ENCODE measurements at places on chromosomes 3 and 15.

GRCh38 chr3:42376344-42376798 lies 34.0 kb downstream of the LYZL4 start:
- DNase-seq, result no peak

GRCh38 chr15:58731756-58732535 lies 17.6 kb downstream of the ADAM10 start:
- DNase-seq, result no peak

- no peak for DNase-seq
These were observed 121.1 kb downstream of the MEX3B start for GRCh38 chr15:81924729-81925128.

- no peak for DNase-seq
These were observed 157.8 kb downstream of the TIGIT start for GRCh38 chr3:114451561-114452018.

DNA sequence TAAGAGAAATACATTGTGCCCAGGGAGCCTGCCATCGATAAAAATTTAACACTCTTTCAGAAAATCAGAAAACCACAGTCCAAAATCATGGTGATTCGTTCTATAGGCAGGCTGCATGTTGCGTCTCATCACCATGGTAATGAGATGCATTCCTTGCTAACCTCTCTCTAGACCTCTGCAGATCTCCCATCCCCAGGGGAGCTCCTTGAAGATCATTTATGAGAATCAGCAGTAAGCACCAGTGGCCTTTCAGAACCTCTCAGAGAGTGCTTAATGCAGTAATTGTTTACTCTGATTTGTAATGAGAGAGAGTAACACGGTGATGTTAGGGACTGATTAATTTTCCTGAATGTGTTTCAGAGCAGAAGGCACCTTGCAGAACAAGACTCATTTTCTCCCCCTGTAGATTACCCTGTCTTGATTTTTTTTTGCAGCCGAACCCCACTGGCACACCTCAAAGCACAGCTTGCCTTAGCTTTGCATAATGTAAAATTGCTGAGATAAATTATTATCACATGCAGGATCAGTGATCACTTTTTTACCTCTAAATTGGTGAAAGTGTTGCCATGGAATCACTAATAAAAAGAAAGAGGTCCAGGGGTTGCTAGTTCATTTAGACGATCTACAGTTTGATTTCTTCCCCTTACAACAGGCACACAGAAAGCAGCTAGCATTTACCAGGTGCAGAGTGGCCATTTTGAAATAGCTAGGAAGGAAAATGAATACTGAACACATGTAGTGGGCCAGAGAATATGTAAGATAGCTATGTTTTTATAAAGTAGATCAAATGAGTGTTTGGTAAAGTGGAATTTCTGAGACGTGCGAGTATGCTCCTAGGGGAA lies 98.9 kb upstream of the CHL1 start:
- no peak for DNase-seq

DNA sequence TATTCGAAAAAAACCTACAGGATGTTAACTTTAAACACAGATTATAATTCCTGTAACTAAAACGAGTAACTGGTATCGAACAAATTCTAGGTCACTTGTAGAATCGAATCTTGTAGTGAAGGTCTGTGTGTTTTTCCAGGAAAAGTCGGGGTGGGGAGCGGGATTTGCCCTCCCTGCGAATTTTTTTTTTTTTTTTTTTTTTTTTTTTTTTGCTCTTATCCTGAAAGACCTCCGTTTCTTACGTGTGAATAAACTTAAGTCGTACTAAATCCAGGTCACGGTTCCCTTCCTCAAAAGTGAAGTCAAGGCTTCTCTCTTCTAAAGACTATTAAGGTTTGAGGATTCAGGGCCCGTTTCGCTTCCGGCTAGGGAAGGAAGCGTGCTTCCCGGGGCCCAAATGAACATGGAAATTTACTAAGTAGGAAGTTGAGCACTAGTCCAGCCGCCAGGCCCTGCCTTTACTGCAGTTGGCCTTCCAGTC lies 770 bp downstream of the TBC1D5 start:
- no peak for DNase-seq

DNA sequence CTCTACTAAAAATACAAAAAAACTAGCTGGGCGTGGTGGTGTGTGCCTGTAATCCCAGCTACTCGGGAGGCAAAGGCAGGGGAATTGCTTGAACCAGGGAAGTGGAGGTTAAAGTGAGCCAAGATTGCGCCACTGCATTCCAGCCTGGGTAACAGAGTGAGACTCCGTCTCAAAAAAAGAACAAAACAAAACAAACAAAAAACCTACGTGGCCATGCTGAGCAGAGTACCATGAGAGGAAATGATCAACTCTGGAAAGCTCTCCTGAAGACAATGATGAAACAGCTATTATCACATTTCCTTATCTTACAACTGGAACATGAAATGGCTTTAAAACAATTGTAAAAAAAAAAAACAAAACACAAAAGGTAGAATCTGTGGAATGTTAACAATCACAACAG lies 75.2 kb downstream of the CHSY1 start:
- no peak for DNase-seq

DNA sequence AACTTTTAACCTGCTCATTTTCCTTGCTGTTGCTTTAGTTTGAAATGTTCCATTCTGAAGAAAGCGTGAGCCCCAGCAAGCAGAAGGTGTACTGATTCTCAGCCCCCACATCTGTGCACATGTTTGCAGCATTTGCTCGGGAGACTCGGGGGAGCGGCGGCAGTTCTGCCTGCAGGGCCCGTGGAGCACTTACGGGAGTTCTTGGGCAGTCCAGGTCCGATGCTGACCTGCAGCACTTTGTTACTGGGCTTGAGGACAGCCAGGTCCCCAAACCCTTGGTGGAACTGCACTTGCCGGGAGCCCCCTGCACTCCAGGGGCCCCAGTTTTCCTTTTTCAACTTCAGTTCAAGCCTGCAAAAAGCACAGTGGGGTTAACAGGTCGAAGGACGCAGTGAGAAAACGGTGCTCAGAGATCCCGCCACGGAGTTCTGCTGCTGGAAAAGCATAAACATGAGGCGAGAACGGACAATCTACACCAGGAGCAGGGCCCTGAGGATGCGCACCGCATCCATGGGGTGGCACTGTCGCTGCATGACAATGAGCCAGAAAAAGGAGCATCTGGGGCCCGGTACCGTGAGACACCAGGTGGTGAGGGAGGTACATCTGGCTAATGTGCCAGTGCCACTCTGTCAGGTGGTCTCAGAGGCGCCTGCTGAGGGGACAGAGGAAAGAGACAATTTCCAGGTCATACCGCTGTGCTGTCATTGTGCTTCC lies 45.6 kb upstream of the LDHAL6B start:
- no peak for DNase-seq

DNA sequence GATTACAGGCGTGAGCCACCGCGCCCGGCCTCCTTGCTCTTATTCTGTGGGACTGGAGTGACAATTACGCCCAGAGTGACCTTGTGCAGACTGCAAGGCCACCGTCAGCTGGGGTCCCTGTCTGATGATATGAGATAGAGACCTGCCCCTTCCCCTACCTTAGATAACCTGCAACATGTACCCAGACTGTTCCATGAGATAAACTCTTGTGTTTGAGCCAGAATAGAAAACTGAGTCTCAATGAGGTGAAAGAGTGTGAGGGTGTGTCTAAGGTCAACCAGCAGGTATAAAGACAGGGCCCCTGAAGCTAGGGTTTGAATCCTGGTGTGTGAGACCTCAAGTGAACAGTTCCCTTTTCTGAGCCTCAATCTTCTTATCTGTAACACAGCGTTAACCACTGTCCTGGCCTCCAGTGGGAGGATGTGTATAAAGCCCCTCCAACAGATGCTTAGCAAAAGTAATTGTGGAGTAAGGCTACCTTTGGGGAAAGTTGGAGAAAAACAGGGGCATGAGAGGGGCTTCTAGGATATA lies 6.0 kb downstream of the TADA3 start:
- DNase-seq, result no peak

- DNase-seq, result no peak
These were observed 23.6 kb upstream of the C3orf22 start for GRCh38 chr3:126582311-126582710.

- no peak for DNase-seq
These were observed 274.8 kb upstream of the CNTN4 start for GRCh38 chr3:1823867-1824266.

DNA sequence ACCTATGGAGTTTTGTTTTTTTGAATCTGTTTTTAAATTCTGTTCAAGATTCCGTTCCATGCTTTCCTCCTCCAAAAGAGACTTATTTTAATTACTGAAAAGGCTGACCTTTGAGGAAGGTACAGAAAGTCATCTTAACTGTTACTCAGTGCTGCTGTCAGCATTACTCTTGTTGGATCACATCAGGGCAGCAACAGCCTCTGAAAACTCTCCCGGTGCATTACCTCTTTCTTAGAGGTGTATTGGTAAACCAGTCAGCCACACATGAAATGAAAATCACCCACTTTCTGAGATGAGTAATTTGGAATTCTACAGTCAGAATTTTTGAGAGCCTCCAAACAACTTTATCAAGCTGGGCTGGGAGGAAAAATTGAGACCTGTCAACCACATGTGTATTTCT lies 88.5 kb upstream of the LIMD1 start:
- DNase-seq, result no peak

DNA sequence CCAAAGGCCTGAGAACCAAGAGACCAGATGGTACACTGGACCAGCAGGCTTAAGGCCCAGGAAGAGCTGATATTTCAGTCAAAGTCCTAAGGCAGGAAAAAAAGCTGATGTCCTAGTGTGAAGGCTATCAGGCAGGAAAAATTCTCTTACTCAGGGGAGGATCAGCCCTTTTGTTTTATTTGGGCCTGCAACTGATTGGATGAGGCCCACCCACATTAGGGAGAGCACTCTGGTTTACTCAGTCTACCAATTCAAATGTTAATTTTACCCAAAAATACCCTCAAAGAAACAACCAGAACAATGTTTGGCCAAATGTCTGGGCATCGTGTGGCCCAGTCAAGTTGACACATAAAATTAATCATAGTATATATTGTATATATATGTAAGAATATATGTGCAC lies 24.5 kb upstream of the MYRIP start:
- no peak for DNase-seq

DNA sequence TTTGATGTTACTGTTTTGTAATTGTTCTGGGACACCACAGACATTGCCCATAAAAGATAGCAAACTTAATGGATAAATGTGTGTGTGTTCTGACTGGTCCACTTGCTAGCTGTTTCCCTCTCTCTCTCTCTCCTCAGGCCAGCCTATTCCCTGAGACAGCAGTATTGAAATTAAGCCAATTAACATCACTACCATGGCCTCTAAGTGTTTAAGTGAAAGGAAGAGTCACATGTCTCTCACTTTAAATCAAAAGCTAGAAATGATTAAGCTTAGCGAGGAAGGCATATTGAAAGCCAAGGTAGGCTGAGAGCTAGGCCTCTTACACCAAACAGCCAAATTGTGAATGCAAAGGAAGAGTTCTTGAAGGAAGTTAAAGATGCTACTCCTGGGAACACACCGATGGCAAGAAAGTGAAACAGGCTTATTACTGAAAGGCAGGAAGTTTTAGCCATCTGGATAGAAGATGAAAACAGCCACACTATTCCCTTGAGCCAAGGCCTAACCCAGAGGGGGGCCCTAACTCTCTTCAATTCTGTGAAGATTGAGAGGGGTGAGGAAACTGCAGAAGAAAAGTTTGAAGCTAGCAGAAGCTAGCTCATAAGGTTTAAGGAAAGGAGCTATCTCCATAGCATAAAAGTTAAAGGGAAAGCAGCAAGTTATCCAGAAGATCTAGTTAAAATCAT lies 295.1 kb downstream of the CHST2 start:
- no peak for DNase-seq

- DNase-seq, result no peak
These were observed 52.4 kb downstream of the KLF13 start for GRCh38 chr15:31379042-31379441.

GRCh38 chr15:84810073-84810840 lies 6.9 kb upstream of the ALPK3 start:
- DNase-seq, result no peak

GRCh38 chr3:23238578-23238977 lies 35.5 kb downstream of the UBE2E2 start:
- no peak for DNase-seq

- DNase-seq, result no peak
These were observed 627.0 kb upstream of the TBL1XR1 start for GRCh38 chr3:177824190-177824786.

DNA sequence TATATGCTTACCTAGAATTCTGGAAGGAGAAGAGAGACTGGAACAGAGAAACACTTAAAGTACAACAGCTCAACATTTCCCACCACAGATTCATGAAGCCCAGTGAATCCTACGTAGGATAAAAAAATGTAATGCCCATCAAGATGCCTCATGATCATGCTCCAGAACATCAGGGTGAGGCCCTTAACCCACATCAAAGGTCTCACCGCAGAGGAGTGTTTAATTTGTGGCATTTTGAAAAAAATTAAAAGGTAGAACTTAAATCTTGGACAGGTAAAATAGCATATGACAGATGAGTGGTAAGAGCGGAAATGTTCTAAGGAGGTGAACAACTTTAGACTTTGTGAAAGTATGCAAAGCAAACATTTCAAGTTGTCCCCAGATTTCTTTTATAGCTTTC lies 9.7 kb upstream of the SLC6A20 start:
- DNase-seq, result no peak

DNA sequence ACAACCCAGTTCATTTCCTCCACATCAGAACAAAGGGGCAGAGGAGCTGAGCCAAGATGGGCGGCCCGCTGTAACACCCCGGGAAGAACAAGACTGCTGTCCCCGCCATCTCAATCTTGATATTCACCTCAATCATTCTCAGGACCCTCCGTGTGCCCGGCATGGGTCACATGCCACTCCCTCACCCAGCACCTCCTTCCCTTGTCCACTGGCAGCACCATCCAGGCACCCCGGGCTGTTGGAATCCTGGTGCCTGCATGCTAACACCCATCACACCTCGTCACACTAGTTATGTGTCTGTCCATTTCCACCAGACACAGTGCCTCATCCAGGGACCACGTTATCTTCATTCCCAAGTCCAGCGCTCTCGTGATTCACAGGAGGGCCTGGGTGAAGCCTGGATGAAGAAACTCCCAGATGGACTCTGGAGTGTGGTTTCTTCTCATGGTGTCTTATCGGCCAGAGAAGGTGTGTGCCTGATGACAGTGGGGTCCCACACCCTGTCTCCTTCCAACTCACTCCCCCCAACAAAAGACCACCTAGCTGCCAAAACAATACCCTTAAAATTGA lies 16.7 kb downstream of the MEGF11 start:
- DNase-seq, result no peak

GRCh38 chr3:144141496-144141895 lies 169.9 kb downstream of the DIPK2A start:
- DNase-seq, result no peak

GRCh38 chr3:128001576-128001975 lies 50.7 kb upstream of the SEC61A1 start:
- DNase-seq, result no peak

- no peak for DNase-seq
These were observed 8.4 kb downstream of the MFGE8 start for GRCh38 chr15:88904624-88905327.

DNA sequence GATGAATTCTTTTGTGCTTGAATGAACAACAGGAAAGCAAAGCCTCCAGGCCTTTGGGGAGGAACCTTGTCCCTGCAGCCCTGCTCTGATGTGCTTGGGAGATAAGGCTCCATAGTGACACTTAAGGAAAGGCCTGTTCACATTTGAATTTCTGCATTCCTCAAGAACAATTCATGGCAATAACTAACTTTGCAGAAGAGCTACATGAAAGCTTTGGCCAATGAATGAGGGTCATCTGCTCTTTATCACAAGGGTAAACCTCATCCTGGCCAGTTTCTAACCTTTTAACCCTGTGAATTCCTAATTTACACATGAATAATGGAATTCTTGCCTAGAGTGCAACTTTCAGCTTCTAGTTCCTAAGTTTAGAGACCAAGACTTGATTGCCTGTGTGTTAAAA lies 5.6 kb downstream of the PRTG start:
- no peak for DNase-seq

GRCh38 chr15:74784426-74785193 lies 2.7 kb downstream of the CSK start:
- DNase-seq, result no peak

All from cortex of kidney (tissue), 1 donor.